BJ (cell line): ENCODE measurements at places on chromosomes 1 and 21.

DNA sequence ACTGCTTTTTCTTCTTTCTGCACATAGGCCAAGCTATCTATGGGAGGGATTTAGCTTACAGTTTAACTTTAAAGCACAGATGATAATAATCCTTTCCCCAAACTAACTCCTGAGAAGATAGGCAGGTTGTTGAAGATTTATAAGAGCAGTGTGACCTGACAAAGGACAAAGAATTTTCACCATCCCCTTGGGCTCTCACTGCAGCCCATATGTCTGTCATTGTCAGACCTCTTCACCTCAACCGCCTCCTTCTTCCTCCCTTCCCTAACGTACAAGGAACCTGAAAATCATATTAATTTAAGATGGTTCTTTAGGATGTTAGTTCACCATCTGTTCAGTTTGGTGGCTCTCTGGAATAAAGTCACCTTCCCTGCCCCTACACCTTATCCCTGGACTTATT lies 5.0 kb downstream of the RNU1-2 start:
- DNase-seq = no peak

DNA sequence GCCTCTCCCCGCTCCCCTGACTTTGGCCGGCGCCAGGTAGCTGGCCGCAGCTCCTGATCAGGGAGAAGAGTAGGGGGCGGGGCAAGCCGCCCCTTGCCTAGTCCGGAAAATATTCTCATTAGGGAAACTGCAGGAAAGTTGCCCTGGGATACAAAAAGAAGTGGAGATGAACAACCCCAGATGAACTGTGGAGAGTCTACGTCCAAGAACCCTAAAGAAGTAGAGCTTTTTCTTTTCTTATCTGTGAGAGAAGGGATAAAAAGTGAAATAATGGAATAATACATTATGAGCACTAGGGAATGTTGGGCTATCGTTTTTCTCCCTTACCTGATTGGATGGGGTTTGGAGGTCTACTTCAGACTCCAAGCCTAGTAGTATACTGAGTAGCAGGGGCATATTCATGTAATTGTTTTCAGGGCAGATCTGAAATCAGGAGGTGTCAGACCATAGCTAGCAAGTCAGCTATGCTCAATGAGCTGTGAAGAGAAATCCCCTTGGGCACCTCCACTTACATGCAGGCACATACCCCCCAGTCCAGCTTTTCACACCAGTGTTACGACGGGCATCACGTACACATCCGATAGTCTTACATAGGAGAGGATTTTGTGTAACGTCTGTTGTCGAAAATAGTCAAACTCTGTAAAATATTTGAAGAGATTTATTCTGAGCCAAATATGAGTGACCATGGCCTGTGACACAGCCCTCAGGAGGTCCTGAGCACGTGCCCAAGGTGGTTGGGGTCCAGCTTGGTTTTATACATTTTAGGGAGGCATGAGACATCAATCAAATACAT lies 1.7 kb upstream of the DUSP10 start:
- no peak for DNase-seq

DNA sequence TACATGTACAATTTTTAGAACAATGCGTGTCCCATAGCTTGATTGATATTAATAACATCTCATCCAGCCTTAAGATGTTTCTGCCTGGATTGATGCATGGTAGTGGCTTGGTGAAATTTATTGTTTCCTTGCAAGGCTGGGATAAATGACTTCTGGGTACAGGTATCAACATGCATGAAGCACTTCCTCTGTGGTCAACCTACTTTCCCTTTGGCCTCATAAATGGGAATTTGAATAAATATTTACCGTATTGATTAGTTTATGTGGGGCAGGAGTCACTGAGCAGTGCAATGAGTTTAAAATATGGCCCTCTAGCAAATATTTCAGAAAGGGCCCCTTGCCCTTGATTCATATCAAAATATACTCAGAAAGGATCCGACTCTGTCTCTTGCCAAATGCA lies 83.9 kb upstream of the KCNE2 start:
- no peak for DNase-seq

DNA sequence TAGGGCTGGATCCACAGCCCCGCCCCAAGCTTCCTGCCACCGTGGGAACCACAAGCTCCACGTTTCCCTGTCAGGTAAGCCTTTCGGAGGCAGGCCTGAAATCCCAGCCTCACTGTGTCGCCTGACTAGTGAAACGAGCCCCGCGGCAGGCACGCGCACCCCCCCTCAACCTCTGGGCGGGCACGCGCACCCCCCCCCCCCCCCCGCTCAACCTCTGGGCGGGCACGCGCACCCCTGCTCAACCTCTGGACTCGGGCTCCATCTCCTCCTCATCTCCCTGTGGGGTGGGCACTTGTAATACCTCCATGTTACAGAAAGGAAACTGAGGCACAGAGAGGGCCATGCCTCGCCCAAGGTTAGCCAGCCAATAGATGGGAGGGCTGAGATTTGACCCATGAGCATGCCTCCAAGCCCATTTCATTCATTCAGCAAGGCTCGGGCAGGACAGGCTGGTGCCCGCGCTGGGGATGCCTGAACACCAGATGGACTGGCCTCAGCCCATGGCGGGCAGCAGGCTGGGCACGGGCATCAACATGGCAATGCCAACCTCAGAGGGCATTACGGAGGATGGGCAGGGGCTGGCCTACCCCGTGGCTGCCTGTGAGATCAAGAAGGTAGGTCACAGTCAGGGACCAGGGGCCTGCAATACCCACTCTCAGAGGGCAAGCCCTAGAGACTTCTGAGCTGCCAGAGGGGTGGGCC lies 4.7 kb downstream of the CFAP410 start:
- DNase-seq = no peak

DNA sequence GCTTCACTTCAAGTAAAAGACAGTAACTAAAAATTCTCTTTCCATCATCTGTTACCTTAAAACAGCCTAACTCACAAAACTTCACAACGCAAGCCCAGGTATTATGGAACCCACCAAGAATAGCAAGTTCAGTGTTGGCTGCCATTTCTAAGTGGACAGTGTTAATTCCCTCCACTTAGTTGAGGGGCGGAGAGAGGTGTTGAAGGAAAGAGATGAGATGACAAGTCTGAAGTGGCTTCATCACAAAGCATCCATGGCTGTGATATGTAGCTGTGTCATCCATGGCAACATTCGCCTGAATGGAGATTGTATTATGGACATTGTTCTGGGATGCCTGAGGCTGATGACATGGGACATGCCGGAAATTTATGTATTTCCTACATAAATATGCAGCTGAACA lies 101.8 kb downstream of the SIM2 start:
- no peak for DNase-seq

DNA sequence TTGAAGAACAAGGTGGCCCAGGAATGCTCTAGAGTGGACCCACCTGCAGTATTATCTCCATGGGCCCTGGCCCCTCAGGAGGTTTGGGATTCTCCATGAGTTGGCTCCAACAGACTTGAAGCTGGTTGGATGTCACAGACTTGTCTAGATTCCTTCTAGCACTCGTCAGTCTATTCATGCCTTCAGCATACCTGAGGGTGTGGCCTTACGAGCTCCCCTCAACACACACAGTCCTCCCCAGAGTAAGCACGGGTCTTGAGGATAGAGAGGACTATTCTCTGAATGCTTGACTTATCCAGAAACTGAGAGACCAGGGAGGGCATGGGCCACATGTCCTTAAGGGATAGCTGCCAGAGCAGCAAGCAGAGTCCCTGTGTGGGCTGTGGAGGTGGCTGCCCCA lies 45.9 kb upstream of the COL6A1 start:
- DNase-seq = no peak
